Activated gamma-delta T cell treated with Interleukin-2 at 50 U/mL for 16 hours (primary cell): ENCODE measurements at places on chromosomes 1 and 21.

- no peak for DNase-seq
Measured at GRCh38 chr1:225877580-225877979, 4.6 kb downstream of the TMEM63A start.

DNA sequence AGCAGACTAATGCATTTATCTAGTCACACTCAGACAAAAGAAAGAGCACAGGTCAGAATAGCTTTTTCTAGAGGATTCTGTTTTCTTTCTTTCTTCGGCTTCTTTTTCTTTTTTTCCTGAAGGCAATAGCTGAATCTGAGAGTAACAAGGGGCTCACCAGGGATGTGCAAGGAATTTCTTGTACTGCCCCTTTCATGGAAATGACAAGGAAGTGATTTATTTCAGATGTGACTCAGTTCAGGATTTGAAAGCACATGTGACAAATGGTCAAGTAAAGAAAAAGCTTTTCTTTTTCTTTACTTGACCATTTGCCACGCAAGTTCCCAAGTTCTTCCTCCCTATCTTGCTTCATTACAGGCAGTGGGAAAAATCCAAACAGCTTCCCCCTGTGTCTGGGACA is 202.0 kb downstream of the GABPA start:
- no peak for DNase-seq

GRCh38 chr1:185400052-185400451 is 83.0 kb upstream of the IVNS1ABP start:
- DNase-seq, result no peak

GRCh38 chr1:235642943-235643371 is 6.6 kb downstream of the GNG4 start:
- DNase-seq, result no peak

DNA sequence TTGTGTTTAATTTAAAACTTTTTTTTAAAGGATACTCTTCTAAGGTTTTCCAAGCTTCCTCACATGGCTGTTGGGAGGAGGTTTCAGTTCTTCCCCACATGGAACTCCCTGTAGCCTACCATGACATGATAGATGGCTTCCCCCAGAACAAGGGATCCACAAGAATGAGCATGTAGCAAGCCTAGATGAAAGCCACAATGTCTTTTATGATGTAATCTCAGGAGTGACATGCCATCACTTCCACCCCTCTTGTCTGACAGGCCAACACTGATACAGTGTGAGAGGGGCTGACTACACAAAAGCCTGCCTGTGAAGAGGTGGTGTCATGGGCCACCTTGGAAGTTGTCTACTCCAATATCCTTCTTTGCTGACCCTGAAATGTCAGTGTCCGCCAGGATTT is 32.0 kb downstream of the CD34 start:
- DNase-seq, result no peak

GRCh38 chr21:30733026-30733425 is 14.0 kb downstream of the KRTAP21-2 start:
- no peak for DNase-seq
